ENCODE measurements at places on chromosomes 5 and 9. TPM values are rescaled to one million over a fixed set of nuclear protein-coding genes. Genes with fewer than 3 reads are reported as not detected.

DNA sequence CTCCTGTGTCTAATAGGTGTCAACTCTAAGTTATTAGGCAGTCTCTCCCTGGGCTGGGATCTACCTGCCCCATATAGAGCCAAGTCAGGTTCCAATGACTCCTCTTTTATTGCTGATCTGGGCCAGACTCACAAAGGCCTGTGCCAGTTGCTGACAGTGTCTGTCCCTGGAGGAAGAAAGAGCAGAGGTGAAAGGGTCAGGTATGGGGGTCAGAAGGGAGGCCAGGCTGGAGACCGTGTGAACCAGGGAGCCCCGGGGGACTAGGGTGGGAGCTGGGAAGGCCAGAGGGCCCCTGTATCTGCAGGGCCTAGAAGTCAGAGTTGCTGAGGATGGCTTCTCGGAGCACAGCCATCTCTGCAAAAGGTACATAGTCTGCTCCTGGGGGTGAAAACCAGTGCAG is 3.5 kb upstream of the HINT2 start:
- DNase-seq, result no peak

GRCh38 chr9:75455444-75455921 is 367.2 kb downstream of the OSTF1 start:
- no peak for DNase-seq

GRCh38 chr5:143594902-143595818 is 191.7 kb upstream of the NR3C1 start:
- no peak for DNase-seq

Gene SPINK1
- 46.2 TPM for total RNA-seq

- no peak for DNase-seq
Observed at GRCh38 chr9:130200038-130200849, 28.0 kb downstream of the NCS1 start.

Gene SPATA31D4
- not detected for total RNA-seq

DNA sequence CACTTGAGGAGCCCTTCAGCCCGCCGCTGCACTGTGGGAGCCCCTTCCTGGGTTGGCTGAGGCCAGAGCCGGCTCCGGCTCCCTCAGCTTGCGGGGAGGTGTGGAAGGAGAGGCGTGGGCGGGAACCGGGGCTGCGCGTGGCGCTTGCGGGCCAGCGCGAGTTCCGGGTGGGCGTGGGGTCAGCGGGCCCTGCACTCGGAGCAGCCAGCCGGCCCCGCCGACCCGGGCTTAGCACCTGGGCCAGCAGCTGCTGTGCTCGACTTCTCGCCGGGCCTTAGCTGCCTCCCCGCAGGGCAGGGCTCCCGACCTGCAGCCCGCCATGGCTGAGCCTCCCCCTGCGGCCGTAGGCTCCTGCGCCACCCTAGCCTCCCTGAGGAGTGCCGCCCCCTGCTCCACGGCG is 6.2 kb upstream of the SHB start:
- peak; percentile 38 for DNase-seq

Gene DIMT1
- 11.6 TPM for total RNA-seq

Gene SYK
- total RNA-seq, result 48.7 TPM

DNA sequence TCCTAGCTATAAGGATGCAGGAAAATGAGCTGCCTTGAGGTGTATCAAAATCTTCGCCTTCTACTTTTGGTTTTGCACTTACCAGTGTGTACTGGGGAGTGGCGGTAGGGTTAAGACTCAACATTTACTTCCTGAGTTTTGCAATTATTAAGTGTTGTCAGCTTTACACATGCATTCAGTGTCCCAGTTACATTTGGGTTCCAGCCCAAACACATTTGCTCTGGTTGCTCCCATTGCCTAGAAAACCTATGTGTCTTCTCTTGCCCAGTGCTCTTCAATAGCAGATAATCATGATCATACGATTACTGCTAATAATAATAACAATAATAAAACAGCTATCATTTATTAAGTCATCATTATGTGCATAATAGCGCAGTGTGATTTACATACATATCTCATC is 241.5 kb upstream of the PAPPA start:
- DNase-seq, result no peak

Gene FAM81B
- not detected for total RNA-seq

Gene TMEM252
- 47.3 TPM for total RNA-seq

GRCh38 chr9:94870465-94870792 is 143.9 kb downstream of the AOPEP start:
- no peak for DNase-seq

Gene SLC45A2
- total RNA-seq, result not detected

Gene SHOC1
- total RNA-seq, result not detected

Gene SOX30
- not detected for total RNA-seq
